ENCODE measurements at places on chromosomes 1 and 21. TPM values are rescaled to one million over a fixed set of nuclear protein-coding genes. Genes with fewer than 3 reads are reported as not detected.

- peaks cover 46% of the 10 kb centered on the region for H3K27me3 ChIP-seq
- no peak for DNase-seq
- no peak overlapping the region for H3K27ac ChIP-seq
- H3K36me3 ChIP-seq, result no peaks in the 10 kb centered on the region
- H3K4me1 ChIP-seq, result no peaks in the 10 kb centered on the region
- H3K4me3 ChIP-seq, result no peak overlapping the region
Measured at GRCh38 chr1:16720351-16721223, 19.7 kb upstream of the RNU1-4 start.

GRCh38 chr1:23114424-23115079, 54.1 kb downstream of the LUZP1 start:
- peak overlapping the region; percentile 19 for H3K27ac ChIP-seq
- no peaks in the 10 kb centered on the region for H3K27me3 ChIP-seq
- no peaks in the 10 kb centered on the region for H3K36me3 ChIP-seq

Gene TIAM1
- total RNA-seq, result 45.5 TPM

Gene TIE1
- total RNA-seq, result 48.5 TPM
